ENCODE measurements at places on chromosomes 6 and 20. TPM values are rescaled to one million over a fixed set of nuclear protein-coding genes. Genes with fewer than 3 reads are reported as not detected.

- no peaks in the 10 kb centered on the region for H3K27me3 ChIP-seq
- no peak overlapping the region for H3K27ac ChIP-seq
- no peak overlapping the region for H3K4me3 ChIP-seq
- H3K36me3 ChIP-seq = no peaks in the 10 kb centered on the region
- H3K4me1 ChIP-seq = no peaks in the 10 kb centered on the region
Measured at GRCh38 chr6:90097356-90097755, 199.3 kb downstream of the BACH2 start.

HLA-DMB gene
- 1.1 TPM for total RNA-seq

DNA sequence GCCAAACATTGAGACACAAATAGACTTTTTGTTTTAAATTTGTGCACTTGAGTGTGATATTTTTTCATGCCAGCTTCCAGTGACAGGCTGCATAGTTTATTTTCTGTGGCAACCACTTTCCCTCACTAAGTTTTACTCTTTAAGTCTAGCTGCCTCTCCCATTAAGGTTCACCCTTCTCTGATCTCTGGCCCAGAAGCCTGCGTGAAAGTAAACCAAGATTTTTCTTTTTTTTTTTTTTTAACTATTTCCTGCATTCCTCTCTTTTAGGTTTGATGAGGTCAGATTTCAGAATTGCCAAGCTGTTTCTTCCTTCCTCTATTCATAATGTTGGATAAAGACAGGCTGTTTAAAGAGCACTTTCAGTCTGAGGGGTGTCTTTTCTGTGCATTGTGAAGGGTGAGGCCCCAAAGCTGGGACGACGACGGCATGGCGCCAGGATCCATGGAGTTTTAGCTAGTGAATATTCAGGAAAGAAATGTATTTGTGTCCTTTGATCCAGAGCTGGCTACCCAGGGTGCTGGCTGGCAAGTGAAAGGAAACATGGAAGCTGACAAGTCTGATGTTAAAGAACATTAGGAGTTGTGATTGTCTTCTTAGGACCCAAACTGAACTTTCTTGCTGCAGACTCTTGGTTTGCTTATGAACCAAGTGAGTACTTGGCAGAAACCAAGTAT lies 50.7 kb downstream of the DOK5 start:
- DNase-seq = no peak
- no peaks in the 10 kb centered on the region for H3K4me1 ChIP-seq
- H3K4me3 ChIP-seq = no peak overlapping the region
- H3K36me3 ChIP-seq = no peaks in the 10 kb centered on the region

DNA sequence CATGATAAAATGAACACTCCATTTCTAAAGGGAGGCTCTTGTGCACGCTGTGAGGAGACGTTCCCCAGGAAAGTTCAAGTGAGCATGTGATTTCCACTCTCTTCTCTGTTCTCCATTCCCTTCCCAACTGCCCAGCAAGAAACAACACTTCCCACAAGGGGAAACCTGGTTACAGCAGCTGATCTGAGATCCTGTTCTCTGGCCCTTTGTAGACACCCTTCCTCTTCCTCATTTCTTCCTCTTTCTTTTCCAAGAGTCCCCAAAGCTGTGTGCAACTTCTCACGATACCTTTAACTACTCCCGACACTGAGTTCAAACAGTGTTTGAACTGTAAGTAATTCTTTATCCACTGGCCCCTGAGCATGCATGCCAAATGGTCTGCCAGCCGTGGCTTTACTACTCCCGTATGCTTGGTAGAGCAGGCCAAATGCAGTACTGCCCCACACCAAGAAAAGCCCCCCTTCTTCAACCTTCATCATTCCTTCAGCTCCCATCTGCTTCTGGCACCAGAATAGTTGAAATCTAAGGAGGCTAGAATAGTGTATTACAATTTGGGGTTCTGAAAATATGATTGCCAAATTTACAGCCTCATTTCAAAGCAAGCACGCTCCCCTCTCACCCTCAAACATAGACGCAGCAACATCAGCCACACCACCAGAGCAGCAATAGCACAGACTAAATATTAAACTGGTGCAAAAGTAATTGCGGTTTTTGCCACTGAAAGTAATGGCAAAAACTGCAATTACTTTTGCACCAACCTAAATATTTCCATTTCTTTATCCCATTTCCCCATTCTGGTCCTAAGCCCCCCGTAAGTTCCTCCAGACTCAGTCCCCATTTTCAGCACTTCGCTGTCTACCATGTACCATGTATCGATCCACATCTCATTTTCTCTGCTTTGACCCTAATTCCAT lies 4.3 kb downstream of the HLA-DMB start:
- H3K36me3 ChIP-seq = no peaks in the 10 kb centered on the region
- H3K4me3 ChIP-seq = no peak overlapping the region
- no peaks in the 10 kb centered on the region for H3K4me1 ChIP-seq
- no peak overlapping the region for H3K27ac ChIP-seq
- DNase-seq = no peak
- peaks cover 59% of the 10 kb centered on the region for H3K27me3 ChIP-seq

DNA sequence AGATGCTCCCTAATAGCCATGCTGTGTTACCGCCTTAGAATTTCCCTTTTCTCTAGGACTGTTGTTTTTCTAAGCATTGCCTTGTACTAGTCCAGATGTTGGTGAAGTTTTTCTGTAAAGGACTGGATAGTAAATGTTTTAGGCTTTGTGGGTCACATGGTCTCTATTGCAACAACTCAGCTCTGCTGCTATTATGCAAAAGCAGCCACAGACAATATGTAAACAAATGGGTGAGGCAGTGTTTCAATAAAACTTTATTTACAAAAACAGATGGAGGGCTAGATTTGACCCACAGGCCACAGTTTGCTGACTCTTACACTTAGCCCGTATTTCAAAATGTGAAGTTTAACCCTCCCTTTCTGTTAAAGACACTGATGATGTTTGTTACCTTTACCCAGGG lies 207.6 kb upstream of the MYLIP start:
- DNase-seq = no peak
- H3K4me1 ChIP-seq = no peaks in the 10 kb centered on the region
- no peak overlapping the region for H3K4me3 ChIP-seq
- H3K27me3 ChIP-seq = peaks cover 70% of the 10 kb centered on the region
- no peaks in the 10 kb centered on the region for H3K36me3 ChIP-seq

TINAG gene
- total RNA-seq = not detected

DNA sequence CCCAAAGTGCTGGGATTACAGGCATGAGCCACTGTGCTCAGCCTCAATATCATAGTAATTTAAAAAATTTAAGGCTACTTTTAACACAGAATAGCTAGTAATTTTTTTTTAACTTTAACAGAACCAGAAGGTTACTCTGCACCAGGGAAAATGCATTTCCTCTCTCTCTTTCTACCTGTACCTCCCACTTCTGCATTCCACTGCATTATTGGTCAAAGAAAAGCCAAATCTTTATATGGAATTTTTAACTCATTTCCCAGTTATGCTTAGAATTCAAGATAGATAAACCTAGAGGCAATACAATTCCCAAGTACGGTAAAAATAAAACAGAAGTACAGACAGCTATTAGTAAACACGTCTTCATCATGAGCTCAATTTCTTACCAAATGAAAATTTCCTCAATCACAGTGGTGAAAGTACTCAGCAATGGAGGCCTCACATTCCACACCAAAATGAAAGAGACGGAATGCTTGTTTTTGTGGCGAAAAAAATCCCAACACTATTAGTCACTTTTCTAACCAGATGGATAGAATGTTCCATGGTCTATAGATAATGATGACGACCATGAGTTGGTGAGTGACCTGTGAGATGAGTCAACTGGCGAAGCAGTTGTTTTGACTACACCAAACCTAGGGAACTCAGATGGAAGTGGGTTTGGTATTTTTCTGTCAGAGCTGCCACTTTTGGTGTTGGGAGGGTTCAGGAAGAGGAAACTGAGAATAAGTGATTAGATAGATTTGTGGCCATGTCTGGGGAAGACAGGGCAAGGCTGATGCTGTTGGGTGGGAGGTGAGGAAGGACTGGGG lies 104.7 kb upstream of the SGK1 start:
- peak overlapping the region; percentile 53 for H3K27ac ChIP-seq
- peak; percentile 31 for DNase-seq
- no peaks in the 10 kb centered on the region for H3K27me3 ChIP-seq
